Stimulated activated CD4-positive, alpha-beta T cell treated with anti-CD3 and anti-CD28 coated beads, TNF-alpha, amount 100 ng/mL, for 24 hours (primary cell): ENCODE measurements at places on chromosomes 6 and 20.
A peak's percentile ranks its signal among the peaks of the same experiment; 100 is the strongest.

DNA sequence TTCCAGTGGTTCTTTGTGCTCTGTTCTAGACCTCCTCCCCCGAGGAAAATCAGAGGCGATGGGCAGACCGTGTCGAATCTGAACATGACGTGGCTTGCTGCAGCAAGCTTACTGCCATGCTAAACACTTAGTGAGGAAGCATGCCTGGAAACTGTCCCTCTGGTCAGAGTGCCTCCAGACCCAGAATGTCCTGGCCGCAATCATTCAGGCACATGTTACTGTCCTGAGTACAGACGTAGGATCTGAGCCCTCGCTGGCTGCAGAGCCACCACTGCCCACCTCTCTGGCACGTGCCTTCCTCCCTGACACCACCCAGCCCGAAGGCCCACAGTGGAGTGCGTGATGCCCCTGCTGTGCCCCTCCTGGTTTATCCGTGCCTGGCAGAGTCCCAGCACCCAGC, 163.6 kb downstream of the SYNDIG1 start:
- DNase-seq: no peak

GRCh38 chr6:169140986-169141495, 112.6 kb downstream of the THBS2 start:
- no peak for DNase-seq

- no peak for DNase-seq
These were observed 81.9 kb upstream of the TULP1 start for GRCh38 chr6:35594503-35595186.

DNA sequence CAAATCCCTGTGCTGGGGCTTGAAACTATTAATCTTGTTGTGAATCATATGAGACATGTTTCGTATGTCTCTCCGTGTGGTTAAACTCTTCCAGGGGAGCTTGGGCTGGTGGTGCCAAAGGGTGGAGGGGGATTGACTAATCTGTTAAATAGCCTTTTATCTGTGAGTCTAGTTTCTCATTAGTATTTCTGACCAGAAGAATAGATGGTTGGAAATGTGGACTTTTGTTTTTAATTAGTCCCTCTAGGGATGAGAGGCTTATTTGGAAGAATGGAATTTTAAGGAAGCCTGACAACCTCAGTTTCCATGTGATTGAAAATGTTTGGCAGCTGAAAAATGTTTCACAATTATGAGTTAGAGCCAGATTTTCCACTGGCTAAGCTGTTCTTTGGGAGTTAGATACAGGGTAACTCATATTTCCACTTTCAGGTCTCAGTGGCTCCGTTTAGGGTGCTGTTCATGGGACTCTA, 117.3 kb downstream of the BCKDHB start:
- DNase-seq: no peak

DNA sequence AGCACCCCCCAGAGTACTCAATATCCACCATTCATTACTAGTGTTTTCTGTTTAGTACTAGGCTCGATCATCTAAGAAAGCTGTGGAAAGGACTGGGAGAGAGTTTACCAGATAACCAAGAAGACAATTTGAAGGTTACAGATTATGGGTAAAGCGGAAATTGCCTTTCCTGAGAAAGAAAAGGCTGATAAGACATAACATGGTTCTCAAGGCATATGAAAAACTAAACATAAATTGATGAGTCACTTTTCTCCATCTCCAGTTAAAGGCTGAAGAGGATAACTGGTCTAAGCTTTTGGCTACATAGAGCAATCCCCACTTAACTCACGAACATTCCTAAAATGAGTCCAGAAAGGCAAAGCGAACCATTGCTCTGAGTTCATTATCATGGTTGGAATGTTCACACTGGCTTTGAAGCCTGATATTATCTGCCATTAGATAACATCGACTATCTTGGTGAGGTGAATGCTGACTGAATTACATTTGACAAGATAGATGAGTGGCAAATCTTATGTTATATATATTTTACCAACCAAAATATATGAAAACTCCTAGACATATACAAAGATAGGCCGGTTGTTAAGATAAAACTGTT, 65.8 kb downstream of the BTBD9 start:
- DNase-seq: no peak

DNA sequence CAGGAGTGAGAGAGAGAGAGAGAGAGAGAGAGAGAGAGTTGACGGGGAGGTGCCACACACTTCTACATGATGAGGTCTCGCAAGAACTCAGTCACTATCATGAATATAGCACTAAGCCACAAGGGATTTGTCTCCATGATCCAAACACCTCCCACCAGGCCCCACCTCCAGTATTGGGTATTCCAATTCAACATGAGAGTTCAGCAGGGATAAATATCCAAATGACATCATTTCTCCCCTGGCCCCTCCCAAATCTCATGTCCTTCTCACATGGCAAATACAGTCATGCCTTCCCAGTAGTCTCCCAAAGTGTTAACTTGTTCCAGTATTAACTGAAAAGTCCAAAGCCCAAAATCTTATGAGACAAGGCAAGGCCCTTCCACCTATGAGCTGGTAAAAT, 330.7 kb downstream of the CDH26 start:
- DNase-seq: no peak

- DNase-seq: no peak
These were observed 37.5 kb downstream of the MAK start for GRCh38 chr6:10800810-10801209.

DNA sequence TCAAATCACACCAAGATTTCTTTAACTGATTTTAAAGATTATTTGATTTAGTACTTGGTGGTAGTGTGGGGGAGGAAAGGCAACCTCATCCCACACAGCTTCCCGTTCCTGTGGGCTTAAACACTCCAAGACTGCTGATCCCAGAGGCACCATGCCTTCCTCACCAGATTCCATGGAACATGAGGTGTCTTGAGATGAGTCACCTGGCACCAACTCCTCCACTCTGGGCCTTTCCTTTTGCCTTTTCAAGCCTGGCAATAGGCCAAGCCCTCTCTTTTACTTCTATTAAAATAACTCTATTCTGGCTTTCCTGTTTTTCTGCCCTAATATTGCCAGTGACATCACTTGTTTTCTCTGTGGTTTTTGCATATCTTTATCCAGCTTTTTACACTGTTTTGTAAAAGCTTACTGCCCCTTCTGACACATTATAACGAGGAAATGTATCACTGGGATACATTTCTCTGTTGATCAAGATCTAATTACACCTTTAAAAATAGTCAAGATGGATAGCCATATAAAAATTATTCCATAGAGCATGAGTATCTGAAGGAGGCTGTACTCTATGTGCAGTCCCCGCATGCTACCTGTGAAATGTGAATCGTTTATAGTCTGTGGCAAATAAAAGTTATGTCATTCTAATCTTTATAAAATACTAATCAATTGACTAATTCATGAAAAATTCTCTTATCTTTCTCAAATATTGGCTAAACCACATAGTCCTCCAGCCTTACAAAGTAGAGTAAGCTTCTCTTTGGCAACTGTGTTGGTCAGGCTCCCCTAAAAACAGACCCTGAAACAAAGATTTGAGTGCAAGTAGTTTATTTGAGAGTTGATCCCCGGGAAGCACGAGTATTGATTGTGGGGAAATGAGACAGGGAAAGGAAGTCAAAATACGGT, 257.8 kb upstream of the KCNQ5 start:
- no peak for DNase-seq

GRCh38 chr6:27101824-27102223, 145.7 kb upstream of the PRSS16 start:
- no peak for DNase-seq

DNA sequence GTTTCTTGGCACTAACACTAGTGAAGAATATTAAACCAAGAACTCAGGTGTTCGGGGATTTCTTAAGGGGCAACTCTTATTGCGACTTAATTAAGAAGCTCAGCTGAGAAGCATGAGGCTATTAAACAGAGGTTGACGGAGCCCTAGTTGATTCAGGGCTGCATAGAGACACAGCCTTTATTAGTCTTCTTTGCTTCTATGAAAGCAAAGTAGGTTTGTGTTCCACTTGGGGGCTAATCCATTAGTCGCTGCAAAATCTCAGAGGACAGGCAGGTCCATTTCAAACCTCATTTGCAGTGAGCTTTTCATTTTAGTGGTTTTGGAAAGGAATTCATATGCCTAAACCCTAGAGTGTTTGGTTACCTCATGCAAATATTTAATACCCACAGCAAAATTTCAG, 506.6 kb upstream of the SULF2 start:
- DNase-seq: no peak

DNA sequence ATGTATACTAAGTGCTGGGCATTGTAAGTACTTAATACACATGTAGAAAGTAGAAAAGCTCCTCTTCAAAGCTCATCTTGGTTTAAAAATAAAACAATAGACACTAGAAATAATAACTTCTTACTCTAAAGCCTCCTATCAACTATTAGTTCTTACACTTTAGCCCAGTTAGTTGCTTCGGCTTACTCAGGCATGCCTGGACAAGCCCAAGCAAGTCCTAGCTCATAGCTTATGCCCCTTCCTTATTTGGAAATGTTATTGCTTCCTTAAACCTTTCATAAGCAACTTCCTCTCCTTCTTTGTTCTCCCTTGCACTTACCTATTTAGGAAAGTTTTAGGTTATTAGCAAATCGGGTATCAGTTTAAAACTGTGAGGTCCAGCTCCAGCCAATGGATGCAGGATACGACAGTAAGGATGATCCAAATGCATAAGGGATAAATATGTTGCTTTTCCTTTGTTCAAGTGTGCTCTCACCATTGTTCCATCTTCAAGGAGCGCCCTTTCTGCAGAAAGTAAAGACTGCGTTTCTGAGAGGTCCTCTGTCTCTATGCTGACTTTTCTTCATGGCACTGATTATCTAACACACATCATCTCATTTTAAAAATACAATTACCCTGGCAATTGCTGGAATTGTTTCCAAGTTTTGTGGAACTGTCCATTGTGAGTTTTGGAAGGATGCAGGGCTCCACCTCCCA, 12.3 kb downstream of the TMEM30A start:
- no peak for DNase-seq

DNA sequence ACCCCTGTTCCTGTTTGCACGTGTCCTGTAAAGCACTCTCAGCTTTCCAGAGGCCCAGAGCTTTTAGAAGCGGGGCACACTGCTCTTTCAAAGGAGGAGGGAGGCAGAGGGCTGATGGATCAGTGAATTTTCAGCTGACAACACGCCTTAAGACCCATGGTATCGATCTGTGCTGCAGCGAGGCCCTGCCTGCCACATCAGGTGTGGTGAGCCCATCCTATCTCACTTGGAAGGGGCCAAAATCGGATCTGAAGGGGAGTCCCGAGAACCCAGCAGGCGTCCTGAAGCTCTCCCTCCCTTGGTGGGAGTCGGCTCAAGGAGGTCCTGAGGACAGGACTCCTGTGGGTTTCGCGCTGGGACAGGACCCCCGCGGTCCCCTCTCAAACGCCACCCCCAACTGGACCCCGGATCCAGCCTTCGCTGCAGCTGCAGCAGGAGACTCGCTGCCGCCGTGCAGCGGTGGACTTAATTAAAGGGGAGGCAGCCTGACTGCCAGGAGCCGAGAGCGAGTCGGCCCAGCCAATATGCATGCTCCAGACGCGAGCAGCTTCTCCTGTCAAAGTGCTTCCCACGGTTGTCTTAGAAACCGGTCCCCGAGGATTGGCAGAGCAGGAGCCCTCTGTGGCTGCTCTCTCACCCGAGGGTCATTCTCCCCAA, 580.0 kb upstream of the ZNF337 start:
- no peak for DNase-seq

- DNase-seq: no peak
These were observed 147.2 kb downstream of the DOK5 start for GRCh38 chr20:54622333-54623295.

GRCh38 chr6:116251568-116252384, 2.1 kb downstream of the TSPYL4 start:
- DNase-seq: no peak

- DNase-seq: peak; percentile 29
These were observed 1.9 kb upstream of the ELOVL4 start for GRCh38 chr6:79949233-79949632.

DNA sequence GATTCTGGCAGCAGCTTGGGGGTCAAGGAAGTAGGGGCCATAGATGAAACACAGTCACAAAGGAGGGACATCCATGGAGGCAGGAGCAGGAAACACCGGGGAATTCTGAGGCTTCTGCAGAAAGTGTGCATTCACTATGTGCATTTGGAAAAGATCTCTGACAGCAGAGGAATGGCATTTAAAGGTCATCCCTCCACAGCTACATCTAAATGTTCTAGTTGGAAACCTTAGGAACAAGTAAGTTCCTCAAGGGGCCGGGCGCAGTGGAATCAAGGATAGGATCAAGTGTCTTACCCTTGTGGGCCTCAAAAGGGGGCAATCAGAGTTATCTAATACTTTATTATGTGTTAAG, 8.8 kb downstream of the C6orf136 start:
- DNase-seq: no peak

- peak; percentile 64 for DNase-seq
These were observed 66.2 kb upstream of the SNX9 start for GRCh38 chr6:157756708-157757429.

- DNase-seq: no peak
These were observed 30.0 kb upstream of the UBR2 start for GRCh38 chr6:42533794-42534193.

DNA sequence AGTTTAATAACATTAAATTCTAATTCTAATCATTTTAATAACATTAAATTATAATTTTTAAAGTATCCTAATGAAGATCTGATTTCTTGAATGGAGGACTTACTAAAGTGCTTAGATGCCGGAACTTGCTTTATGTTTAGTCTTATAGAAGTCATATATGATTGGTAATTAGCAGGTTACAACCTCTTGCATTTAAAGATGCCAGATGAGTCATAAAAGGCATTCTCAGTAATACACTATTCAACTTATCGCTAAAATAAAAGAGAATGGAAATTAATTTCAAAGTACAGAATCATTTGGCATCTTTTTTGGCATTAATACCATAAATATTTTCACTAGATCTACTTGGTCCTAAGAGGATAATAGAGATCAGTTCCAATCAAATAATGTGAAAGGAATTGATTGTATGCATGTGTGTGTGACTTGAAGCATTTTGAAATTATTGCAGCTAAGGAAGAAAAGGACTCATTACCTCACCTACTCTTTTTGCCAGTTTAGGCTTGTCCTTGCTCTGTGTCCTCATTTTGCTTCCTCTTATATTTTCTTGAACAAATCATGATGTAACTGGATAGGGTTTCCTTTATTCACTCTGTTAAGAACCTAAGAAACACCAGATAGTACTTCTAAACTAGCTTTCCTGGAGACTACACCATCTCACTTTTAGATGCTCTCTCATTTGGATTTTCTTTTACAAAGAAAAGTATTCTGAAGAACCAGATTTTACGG, 2.7 kb downstream of the COL21A1 start:
- DNase-seq: no peak

DNA sequence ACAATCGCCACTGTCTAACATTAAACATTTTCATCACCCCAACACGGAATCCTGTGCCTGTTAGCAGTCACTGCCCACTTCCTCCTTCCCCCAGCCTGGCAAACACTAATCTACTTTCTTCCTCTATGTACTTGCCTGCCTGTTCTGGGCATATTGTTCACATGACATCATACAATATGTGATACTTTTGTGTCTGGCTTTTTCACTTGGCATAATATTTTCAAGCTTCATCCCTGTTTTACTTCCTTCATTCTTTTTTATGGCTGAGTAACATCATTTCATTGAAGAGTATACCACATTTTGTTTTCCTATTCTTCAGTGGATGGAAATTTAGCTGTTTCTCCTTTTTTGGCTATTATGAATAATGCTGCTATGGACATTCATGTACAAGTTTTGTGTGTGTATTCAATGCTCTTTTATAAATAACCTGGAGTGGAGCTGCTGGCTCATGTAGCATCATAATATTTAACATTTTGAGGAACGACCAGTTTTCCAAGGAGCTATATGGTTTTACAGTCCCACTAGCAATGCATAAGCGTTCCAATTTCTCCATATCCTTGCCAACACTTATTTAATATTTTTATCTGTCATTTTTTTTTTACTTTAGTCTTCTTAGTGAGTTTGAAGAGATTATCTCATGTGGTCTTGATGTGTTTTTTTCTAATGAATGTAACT, 360.1 kb downstream of the HDGFL1 start:
- no peak for DNase-seq

GRCh38 chr6:165455488-165455887, 146.1 kb upstream of the C6orf118 start:
- no peak for DNase-seq
